ENCODE measurements at places on chromosomes 2 and 18.

- DNase-seq, result no peak
These were observed 33.5 kb upstream of the SELENOI start for GRCh38 chr2:26312471-26312870.

DNA sequence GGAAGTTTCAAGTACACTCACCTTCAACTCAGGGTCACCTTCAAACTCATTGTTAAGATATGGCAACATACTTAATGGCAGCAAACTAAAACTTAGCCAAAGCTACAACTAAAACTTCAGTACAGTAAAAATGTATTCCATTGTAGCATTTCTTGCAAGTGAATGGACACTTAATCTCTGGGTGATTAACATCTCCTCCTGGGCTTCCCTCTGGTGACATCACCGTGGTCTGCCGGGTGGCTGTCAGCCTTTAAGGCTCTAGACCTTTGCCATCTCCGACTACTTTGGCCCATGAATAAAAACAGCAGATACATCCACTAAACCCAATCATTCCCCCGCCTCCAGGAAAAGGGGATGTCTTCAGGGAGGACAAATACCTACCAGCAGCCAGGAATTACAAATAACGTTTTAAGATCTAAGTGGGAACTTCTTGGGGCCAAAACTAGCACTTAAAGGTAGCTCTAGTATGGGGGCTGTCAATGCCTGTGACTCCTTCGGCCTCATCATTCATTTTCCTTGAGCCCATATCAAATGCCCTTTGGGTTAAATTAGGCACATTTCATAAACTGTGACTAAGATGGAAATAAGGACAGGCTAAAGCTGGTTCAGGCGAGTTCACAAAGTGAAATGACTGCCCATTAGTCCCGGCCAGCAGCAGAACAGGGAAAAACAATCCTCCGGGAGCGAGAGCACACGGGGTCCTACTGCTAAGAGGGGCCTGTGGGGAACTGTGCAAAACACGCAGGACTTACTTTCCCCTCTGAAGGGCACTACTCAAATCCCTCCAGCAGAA lies 1.1 kb downstream of the TFCP2L1 start:
- no peak for DNase-seq

DNA sequence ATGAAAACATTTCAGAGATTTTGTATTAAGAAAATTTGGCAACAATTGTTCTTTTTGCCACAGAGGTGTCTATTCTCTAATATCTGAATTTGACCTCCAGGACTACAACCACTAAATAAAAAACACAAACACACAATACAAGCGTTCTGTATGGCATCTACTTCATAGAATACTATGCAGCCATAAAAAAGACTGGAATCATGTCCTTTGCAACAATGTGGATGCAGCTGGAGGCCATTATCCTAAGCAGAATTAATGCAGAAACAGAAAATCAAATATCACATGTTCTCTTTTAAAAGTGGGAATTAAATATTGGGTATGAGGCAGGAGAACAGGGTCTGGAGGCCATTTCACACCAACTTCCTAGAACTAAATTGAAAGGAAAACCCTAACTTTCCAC lies 19.5 kb downstream of the SLC25A12 start:
- no peak for DNase-seq

DNA sequence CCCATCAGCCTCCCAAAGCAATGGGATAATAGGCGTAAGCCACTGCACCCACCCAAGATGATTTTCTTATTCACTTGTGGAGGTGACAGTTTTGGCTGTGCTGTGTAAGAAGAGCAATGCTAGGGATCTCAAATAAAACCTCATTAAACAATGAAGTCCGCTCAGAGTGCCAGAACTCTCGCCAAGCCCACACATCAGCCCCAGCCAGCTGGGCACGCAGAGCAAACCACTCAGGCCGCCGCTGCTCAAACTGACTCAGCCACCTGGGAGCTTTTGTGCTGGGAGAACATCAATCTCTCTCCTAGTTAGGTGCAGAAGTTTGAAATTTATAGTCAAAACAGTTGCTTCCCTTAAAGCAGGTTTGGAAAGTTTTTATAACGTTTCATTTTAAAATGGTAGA lies 47.6 kb downstream of the RNF152 start:
- no peak for DNase-seq

GRCh38 chr2:195513119-195513518 lies 143.9 kb upstream of the SLC39A10 start:
- DNase-seq, result peak; percentile 85

GRCh38 chr2:33342171-33342570 lies 134.3 kb upstream of the RASGRP3 start:
- no peak for DNase-seq

DNA sequence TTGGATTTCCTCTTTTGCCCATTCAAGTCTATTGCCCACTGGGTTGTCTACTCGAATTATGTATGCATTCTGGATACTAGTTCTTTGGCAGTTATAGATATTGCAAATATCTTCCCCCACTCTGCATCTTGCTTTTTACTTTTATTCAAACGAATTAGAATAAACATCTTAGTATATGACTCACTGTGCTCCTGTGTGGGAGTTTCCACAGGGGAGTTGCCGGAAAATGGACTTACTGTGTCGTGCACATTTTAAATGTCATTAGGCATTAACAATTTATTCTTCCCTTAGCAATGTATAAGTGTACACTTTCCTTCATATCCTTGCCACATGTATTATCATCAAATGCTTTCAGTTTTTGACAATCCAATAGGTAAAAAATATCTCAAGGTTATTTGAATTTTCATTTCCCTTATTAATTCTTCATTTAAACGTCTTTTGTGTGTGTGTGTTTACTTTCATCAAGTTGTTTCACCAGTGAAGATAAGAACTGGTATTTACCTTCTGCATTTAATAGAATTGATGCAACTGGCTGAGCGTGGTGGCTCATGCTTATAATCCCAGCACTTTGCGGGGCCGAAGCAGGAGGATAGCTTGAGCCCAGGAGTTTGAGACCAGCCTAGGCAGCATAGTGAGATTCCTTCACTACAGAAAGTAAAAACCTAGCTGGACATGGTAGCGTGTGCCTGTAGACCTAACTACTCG lies 4.6 kb upstream of the UGT1A5 start:
- DNase-seq, result peak; percentile 59

GRCh38 chr18:58051765-58052460 lies 7.9 kb downstream of the NEDD4L start:
- peak; percentile 53 for DNase-seq

- DNase-seq, result no peak
These were observed 34.9 kb downstream of the DNMT3A start for GRCh38 chr2:25306777-25307368.

GRCh38 chr2:197137231-197137630 lies 173.3 kb downstream of the ANKRD44 start:
- peak; percentile 46 for DNase-seq

DNA sequence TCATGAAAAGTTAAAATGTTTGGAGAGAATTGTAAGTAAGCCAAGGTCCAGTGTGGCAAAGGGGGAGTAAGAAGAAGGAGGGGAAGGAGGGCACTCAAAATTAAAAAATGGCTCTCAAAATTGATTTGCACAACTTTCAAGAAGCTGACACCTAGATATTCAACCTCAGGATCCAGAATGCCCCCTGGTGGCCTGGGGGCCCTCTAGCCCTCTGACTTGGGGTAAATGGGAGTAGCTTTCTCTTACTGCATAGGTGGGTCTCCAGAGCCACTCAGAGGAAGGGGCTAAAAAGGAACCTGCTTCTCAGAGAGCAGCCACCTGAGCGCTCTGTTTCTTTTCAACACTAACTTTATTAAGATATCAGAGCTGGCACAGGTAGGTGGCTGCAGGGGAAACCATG lies 968.5 kb downstream of the BCL11A start:
- no peak for DNase-seq

DNA sequence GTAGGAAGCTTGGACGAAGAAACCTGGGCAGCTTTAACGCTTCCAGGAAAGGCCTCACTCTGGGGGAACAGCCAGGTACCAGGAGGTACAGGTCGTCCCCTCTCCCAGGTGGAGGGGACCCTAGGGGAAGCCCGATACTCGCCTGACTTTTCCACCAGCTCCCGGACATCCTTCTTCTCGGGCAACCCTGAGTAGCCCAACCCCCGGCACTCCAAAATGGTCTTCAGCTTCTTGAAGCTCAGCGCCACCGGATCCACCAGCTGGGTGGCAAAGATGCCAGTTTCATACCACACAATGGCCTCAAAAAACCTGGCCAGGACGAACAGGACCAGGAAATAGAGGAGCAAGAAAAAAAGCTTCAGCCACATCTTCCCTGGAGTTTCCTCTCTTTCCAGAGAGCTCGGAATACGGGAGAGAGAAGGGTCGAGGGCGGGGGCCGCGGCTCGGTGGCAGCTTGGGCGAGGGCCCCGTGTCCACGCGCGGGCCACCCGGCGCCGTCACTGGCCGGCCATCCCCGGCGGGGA lies 1.1 kb downstream of the RNF103 start:
- DNase-seq, result peak; percentile 31

DNA sequence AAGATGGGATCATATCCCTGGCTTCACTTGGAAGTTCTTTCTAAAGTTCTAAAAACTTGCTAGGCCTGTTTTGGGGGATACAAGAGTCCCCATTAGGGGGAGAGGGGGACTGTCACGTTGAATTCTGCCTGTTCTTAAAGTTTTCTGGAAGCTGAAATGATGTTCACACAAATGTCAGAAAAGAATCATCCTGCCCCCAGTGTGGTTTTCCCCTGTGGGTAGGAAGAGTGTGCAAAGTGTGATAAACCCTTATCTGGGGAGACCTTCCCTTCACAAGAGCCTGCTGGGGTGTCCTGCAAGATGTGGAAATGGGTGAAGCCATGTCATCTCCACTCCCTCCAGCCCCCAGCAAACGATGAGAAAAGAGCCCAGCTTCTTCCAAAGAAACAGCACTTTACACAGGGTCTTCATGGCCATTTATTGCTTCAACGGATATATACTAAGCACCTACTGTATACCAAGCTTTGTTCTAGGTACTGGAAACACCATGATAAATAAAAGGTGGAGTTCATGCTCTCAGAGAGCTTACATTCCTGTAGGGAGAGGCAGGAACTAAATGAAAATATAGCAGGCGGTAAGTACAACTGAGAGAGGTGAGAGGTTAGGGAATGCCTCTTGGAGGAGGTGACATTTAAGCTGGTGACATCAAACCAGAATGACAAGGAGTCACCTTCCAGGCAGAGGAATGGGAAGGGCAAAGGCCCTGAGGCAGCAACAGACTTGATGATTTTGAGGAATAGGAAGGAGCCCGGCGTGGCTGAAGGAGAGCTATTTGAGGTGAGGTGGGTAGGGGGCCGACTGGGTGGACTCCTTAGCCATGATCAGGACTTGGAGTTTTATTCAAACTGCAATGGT lies 1.6 kb downstream of the MFSD2B start:
- no peak for DNase-seq

DNA sequence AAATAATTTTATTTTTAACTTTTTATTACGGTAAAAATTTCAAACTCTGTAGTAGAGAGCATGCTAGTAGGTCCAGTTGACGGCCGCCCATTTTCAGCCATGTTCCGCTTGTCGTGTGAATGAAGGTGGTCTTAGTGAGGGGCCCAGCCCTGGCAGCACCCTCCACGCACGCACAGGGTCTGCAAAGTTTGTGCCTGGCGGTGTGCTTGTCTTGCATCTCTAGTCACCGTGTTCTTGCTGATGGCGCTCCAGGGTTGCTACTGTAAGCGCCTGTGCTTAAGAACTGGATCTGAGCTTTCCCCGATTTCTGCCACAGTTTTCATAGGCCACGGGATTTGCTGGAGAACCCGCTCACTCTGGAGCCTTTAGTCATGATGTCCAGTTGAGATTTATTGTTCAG lies 28.9 kb downstream of the LDLRAD4 start:
- DNase-seq, result no peak

- DNase-seq, result no peak
These were observed 566 bp upstream of the POLI start for GRCh38 chr18:54268751-54269150.

GRCh38 chr18:54032412-54032811 lies 192.1 kb downstream of the MBD2 start:
- peak; percentile 1 for DNase-seq

DNA sequence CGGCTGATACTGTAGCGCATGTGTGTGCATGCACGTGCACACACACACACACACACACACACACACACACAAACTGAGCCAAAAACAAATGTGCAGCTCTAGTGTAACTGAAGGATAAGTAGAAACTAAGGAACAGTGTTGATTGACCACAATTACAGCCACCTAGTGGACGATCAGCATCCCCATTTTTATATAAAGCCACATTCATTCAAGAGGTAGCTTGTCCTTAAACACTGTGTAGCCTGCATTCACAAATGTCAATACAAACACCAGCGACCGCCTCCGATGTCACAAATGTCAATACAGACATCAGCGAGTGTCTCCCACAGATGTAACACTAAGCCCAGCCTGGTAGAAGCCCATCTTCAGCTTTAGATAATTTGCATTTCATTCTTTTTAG lies 167.4 kb downstream of the PTGR3 start:
- DNase-seq, result peak; percentile 43

GRCh38 chr2:186456941-186457340 lies 29.1 kb upstream of the ZC3H15 start:
- DNase-seq, result peak; percentile 74

GRCh38 chr18:13199169-13199568 lies 19.4 kb upstream of the LDLRAD4 start:
- DNase-seq, result no peak

GRCh38 chr18:36301884-36302283 lies 4.4 kb downstream of the FHOD3 start:
- DNase-seq, result no peak

DNA sequence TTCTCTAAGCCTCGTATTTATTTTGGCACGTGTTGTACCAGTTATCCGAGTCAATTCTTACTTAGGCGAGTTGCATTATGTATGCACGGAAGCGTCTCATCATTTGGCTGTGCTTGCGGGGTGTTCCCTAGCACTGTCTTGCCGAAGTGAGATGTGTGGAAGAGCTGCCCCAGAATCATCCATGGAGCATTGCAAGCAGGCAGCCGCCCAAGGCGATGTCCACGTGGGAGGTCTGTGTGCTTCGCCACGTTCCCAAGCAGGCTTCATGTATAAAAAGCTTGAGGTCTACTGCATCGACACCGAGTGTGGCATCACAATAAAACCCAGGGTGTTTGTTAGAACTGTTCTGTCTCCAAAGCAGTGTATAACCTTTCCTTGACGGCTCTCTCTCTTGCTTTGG lies 849.9 kb downstream of the DCDC2C start:
- DNase-seq, result no peak
